ENCODE measurements at places on chromosomes 5 and 9. TPM values are rescaled to one million over a fixed set of nuclear protein-coding genes. Genes with fewer than 3 reads are reported as not detected.
A peak's percentile ranks its signal among the peaks of the same experiment; 100 is the strongest.

DNA sequence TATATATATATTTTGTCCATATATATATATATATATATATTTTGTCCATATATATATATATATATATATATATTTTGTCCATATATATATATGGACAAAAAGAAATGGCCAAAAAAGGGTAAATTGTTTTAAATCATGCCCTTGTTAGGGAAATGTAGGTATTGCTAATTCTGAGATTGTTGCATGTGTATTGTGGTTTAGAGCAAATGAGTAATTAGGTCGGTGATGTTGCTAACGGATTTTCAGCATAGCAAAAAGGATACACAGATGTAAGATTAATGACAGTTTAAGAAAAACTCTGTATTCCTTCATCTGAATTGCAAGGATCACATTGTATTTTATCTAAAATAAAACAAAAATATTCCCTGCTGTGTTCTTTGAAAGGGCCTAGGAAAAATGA lies 40.2 kb downstream of the OSTF1 start:
- no peak for DNase-seq

DNA sequence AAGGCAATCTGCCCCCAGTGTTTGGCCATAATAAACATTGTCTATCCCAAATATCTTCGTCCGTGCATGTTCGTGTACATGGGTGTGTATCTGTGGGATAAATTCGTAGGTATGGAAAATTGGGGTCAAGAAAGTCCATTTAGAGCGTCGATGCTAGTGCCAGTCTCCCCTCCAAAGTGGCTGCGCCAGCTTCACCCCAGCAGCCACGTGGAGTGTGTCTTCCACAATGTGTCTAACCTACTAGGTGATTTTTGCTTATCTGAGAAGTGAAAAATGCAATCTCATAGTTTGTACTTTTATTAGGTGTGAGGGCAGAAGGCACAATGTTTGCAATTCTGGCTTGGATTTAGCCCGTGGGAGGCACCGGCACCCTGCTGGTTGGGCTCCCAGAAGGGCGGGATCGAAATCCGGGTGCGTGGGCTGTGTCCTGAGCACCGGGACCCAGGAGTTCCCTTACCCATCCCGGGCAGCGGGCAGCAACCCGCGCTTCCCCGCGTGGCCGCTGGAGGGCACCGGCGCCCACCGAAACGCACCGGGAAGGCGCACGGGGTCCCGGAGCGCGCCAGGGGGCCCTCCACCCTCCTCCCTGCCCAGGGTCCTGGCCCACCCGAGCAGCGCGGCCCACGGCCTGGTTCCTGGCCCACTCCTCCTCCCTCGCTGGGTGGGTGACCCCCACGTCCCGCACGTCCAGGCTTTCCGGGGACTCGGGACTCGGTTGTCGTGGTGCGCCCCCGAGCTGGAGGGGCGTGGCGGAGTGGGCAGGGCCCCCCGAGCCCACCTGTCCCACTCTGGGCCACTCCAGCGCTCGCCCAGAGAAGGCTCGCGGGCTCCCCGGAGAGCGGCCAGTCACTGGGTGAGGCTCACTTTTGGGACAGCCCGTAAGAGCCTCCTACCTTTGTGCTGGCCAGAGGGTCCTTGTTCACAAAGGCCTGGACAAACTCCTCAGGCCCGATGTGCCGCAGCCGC lies 55.4 kb upstream of the RNF130 start:
- peak; percentile 60 for DNase-seq

- no peak for DNase-seq
Measured at GRCh38 chr5:64659289-64659688, 31.0 kb upstream of the SHISAL2B start.

DNA sequence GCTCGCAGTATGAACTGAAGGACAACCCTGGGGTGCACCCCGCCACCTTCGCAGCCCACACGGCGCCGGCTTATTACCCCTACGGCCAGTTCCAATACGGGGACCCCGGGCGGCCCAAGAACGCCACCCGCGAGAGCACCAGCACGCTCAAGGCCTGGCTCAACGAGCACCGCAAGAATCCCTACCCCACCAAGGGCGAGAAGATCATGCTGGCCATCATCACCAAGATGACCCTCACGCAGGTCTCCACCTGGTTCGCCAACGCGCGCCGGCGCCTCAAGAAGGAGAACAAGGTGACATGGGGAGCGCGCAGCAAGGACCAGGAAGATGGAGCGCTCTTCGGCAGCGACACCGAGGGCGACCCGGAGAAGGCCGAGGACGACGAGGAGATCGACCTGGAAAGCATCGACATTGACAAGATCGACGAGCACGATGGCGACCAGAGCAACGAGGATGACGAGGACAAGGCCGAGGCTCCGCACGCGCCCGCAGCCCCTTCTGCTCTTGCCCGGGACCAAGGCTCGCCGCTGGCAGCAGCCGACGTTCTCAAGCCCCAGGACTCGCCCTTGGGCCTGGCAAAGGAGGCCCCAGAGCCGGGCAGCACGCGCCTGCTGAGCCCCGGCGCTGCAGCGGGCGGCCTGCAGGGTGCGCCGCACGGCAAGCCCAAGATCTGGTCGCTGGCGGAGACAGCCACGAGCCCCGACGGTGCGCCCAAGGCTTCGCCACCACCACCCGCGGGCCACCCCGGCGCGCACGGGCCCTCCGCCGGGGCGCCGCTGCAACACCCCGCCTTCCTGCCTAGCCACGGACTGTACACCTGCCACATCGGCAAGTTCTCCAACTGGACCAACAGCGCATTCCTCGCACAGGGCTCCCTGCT lies 3.8 kb downstream of the IRX1 start:
- no peak for DNase-seq

DNA sequence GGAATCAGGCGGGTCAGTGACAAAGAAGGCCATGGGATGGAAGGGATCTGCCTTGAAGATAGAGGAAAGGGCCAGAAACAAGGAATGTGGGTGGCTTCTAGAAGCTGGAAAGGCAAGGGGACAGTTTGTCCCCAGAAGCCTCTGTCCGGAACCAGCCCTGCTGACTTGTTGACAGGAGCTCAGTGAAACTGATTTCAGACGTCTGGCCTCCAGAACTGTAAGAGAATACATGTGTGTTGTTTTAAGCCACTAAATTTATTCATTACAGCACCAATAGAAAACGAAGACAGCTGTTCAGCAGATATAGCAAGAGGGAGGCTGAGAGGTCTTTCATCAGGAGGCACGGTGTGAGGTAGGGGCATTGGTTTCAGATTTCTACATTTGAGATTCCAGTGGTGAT lies 422.5 kb downstream of the KDM4C start:
- no peak for DNase-seq

DNA sequence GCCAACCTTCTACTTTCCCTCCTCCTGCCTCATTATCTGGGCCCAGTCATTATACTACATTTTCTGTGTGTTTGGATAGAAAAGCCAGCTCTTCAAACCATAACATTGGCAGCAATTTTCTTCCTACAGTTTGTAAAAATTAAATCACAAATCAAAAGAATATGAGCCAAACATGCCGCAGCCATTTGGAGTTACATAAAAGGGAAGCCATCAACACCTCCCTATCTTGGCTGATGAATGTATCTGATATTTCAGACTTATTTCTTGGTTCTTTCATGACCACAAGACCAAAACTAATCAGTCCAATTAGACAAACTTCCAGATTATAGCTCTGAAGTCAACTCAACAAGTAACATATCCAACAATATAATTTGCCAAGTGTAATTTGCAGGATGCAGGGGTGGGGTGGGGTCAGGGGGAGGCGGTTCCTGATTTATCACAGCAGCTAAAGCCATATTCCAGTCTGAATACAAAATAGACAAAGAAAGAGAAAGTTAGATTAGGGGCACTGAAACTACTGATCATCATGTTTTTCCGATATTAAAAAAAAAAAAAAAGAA lies 89.4 kb upstream of the CNTLN start:
- no peak for DNase-seq

GRCh38 chr9:37004424-37004935 lies 29.6 kb downstream of the PAX5 start:
- no peak for DNase-seq

DNA sequence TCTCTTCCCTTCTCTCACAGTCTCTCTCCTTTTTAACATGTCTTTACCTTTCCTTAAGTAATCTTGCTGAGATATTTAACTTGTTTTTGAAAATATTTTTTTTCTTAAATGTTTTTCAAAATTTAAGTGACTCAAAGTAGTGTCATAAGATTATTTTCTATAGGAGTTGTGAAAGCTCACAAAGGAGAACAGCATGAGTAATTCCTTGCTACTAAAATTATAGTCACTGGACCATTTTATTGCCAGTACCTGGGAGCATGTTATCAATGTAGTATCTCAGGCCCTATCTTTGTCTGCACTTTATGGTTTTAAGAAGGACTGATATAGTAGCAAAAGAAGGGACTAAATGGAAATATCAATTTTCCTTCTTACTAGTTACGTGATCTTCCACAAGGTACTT lies 181.9 kb downstream of the TMEM232 start:
- no peak for DNase-seq

- no peak for DNase-seq
Measured at GRCh38 chr5:91007780-91008402, 375.2 kb downstream of the ARRDC3 start.

DNA sequence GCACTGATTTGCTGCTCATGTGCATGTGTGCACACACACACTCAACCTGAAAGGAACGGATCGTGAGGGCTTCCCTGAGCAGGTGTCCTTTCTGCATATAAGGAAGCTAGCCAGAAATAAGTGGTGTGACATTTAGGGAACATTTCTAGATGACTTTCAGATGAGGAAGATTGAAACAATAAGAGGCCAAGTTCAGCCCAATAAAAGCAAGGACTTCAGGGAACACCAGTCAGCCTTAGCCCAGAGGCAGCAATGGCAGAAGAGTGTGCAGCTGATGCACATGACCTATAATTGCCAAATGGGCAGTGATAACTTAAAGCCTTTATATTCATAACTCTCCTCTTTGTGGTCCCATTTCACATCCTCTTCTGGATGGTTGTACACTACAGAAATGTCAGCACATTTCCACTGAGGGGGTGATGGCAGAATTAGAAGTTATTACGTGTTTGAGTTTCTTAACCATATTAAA lies 255.5 kb downstream of the TRIM32 start:
- DNase-seq = no peak

- DNase-seq = no peak
Measured at GRCh38 chr5:42157215-42157614, 232.1 kb downstream of the FBXO4 start.

- DNase-seq = no peak
Measured at GRCh38 chr9:105306351-105307140, 62.1 kb downstream of the SLC44A1 start.

- no peak for DNase-seq
Measured at GRCh38 chr9:22026696-22027095, 17.6 kb upstream of the CDKN2B start.

DNA sequence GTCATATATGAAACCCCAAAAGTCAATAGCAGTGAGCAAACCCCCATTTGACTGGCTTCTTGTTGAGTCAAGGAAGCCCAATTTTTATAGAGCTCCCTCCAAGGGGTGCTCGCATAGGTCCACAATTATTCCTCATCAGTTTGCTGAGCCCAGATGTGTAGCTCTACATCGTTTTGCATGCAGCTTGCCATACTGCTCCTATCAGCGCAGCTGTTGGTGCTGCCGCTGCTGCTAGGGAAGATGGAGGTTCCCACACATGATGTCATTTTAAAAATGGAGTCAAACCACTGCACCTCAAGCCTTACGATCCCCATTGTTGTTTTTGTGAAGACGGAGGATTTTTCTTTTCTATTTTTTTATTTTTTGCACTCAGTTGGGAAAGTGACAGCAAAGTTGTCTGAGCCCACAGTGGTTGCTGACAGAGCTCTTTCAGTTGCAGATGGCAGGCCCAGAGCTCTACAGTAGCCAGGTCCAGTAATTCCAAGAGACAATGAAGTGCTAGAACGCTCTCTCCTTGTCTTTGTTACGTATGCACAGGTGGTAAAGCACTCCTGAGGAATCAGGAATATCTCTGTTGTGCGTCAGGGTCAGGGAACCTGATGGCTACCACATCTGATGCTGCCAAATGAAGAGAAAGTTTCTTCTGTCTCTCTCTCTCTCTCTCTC lies 23.2 kb upstream of the C5orf63 start:
- DNase-seq = no peak

DNA sequence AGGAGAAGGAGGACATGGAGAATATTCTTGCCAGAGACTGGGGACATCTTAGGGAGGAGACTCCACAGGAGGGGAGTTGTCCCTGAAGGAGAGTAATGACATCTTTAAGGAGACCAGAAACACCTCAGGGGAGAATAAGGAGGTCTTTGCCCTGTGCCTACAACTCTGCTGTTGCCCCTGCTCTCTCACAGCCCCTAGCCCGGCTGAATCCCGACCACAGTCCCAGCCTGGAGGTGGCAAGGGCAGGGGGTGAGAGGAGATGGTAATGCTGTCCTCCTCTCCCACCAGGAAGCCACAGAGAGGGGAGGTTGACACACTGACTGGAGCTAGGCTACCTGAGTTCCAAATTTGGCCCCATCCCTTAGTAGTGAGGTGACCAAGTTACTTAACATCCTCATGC lies 30.2 kb upstream of the ENHO start:
- DNase-seq = no peak

- no peak for DNase-seq
Measured at GRCh38 chr9:135178498-135178897, 91.0 kb downstream of the OLFM1 start.

DNA sequence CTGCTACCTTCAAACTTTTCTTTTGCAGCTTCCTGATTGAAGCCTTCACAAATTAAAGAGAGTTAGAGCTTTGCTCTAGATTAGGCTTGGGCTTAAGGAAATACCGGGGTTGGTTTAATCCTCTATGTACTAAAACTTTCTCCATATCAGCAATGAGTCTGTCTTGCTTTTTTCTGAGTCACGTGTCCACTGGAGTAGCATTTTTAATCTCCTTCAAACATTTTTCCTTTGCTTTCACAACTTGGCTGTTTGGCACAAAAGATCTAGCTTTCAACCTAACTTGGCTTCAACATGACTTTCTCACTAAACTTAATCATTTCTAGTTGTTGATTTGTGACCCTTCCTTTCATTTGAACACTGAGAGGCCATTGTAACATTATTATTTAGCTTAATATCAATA lies 261.6 kb downstream of the PLK2 start:
- no peak for DNase-seq

GRCh38 chr9:84002344-84002743 lies 21.7 kb downstream of the RMI1 start:
- DNase-seq = no peak

- DNase-seq = no peak
Measured at GRCh38 chr5:10626473-10627013, 62.7 kb downstream of the ANKRD33B start.

- no peak for DNase-seq
Measured at GRCh38 chr5:10233505-10233904, 16.2 kb downstream of the ATPSCKMT start.

GRCh38 chr9:37422289-37423104 lies at the start of gene GRHPR:
GRHPR (plus strand) TSS chr9:37422696; CDS start chr9:37422751, 55 bp downstream.
- DNase-seq = peak; percentile 95

KCNT1 gene
- total RNA-seq = 3.9 TPM

EIF4EBP3 gene
- 12.0 TPM for total RNA-seq

LCN2 gene
- total RNA-seq = not detected

SLC36A3 gene
- total RNA-seq = not detected

MAN1B1 gene
- total RNA-seq = 20.3 TPM

CCDC187 gene
- total RNA-seq = not detected

CRHBP gene
- total RNA-seq = 0.27 TPM

RHOBTB3 gene
- total RNA-seq = 81.1 TPM

SPATA9 gene
- total RNA-seq = not detected

SLC26A2 gene
- total RNA-seq = 2.9 TPM

KIAA0825 gene
- total RNA-seq = 1.5 TPM

DAB2IP gene
- total RNA-seq = 44.7 TPM

FAM78A gene
- 55.7 TPM for total RNA-seq

PAX5 gene
- total RNA-seq = not detected
